ENCODE measurements at places on chromosomes 16 and 17.

DNA sequence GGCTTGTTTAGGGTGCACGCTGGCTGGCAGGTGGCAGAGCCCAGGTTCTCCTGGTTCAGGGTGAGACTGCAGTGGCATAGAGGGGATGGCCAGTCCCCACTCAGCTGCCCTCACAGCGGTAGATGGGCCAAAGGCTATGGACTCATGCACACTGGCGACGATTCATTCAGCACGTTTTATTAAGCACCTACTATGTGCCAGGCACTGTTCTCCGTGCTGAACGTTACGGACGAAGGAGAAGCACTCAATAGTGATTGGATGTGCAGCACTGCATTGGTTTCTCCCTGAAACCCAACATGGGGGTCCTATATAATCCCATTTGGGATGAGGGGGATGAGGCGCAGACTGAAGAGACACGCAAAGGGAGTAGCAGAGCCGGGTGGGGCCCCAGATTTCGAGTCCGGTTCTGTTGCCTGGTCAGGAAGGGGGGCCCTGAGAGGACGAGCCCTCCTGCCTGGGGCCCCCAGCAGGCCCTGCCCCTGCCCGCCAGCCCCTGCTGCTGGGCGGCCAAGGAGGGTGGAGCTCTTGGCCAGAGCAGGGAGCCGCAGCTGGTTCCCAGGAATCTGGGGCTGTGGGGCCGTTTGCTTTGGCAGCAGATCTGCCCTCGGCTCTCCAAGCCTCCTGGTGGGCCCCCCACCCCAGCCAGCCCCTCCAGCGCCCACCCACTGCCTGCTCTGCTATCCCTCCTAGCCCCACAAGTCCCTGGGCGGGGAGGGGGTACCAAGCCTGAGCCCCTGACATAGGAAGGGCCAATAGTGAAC lies 8.8 kb downstream of the GLIS2 start:
- DNase-seq, result no peak

GRCh38 chr16:80594756-80595155 lies 54.0 kb downstream of the DYNLRB2 start:
- no peak for DNase-seq

DNA sequence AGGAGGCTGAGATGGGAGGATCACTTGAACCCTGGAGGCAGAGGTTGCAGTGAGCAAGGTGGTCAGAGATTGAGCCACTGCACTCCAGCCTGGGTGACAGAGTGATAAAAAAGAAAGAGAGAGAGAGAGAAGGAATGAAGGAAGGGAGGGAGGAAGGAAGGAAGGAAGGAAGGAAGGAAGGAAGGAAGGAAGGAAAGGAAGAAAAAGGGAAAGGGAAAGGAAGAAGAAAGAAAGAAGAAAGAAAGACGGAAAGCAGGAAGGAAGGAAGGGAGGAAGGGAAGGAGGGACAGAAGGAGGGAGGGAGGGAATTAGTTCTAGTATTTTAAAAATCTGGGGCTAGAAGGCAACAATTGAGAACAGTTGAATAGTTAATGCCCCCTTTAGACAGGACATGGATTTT lies 161.5 kb upstream of the CACNG3 start:
- no peak for DNase-seq

DNA sequence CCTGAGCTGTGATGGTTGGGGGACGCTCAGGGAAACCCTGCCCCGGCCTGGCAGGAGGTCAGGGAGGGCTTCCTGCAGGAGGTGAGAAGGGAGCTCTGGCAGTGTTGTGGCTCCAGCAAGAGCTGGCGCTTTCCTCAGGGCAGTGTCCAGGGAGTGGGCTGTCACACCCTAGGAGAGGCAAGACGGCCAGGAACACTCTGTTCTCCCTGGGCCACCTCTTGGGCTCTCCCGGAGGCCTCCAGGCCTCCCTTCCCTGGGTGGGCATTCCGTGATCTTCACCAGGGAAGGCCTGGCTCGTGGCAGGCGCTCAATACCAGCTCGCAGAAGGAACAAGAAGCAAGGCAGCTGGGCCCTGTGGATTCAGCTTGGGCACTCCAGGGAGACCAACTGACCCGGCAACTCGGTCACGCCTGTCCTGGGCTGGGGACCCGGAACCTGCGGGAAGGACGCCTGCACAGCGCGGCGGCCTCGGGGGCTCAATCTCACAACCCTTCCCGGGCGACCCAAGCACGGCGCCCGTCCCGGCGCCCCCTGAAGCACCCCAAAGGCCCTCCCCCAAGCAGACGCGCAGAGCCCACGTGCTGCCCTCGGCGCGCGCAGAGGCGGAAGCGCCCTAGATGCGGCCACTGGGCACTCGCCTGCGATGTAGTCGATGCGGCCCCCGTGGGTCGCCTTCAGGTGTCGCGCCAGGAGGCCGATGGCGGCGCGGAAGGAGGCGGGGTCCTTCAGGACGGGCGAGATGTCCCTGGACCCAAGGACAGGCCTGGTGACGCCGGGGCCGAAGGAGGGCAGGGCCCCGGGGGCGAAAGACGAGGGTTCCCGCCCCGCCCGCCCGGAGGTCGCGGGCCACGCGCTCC lies 588 bp downstream of the APRT start:
- no peak for DNase-seq

DNA sequence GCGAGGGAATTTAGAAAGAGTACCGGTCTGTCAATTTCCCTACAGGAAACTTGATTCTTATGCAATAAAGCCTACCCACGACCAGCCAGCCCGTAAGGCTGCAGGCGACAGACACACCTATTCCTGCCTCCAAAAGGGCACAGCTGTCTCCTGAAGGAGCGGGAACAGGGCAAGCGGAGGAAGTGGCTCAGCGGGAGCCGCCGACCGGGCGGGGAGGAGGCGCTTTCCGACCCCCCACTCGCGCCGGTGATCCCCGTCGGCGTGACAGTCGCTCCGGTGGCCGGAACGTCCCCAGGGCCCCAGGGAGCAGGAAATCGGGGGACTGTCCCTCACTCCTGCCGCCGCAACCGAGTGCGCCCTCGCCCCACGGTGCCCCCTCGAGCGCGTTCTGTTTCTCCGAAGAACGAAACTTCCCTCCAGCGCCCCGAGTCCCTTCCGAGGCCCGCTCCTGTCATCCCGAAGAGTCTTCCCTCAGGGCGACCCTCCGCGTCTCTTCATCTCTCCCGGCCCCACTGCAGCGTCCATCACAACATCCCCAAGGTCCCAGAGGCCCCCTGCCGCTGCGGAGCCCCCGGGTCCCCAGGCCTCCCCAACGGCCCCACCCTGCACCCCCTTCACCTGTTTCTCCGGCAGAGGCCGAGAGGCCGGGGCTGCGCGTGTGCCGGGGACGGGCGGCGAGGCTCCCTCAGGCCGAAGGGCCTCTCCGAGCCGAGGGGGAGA lies 421 bp downstream of the STAT3 start:
- DNase-seq, result no peak

Data from NCI-H2029 treated with DMSO at 0.1 percent for 48 hours (cell line).